ENCODE measurements at places on chromosomes 13 and 19.

DNA sequence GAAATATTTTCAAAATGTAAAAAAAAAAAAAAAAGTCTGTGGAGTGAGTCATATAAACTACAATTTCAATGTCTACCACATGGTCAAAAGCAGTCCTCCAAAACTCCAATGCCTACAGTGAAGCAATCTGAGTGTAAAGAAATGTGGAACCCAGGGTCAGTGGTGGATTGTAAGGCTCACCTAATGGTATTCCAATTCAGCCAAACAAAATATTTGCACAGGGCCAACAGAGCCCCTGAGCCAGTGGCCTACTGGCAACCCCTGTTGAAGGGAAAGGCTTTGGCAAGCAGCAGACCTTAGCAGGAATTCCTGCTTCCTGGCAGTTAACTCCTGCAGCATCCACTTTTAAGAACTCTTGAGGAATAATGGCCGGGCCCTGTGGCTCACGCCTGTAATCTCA lies 3.4 kb downstream of the DNMT1 start:
- DNase-seq = no peak

DNA sequence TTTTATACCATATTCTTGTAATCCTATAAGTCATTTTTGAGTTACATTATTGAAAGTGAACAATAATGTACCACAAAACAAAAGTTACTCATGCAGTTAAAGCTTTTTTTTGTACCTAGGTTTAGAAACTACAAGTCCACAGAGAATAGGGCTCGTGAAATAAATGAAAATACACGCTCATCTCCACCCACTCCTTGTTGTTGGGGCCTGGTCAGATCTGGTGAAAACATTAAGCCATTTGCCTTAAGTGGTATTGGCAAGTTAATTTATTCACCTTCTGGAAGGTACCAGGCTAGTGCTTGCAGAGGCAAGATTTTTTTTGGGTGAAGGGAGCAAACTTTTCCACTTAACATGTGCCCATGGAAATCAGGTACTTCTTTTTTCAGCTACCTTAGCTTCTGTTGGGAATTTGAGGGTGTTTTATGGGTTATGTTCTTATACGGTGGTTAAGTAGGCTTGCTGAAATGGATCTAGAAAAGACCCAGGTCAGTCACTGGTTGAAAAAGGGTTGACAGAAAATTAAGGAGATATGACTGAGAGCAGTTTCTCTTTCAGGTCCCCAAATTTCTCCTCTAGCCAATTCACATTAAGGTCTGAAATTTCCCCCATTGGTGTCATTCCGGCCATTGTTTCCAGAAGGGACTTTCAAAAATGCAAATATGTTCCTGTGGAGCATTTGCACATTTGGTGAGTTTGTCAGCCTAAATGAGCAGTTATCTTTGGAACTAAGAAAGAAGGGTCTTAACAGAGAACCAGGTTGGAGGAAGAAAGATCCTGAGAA lies 143.3 kb downstream of the KCNRG start:
- no peak for DNase-seq

GRCh38 chr19:488505-489417 lies 7.5 kb upstream of the MADCAM1 start:
- peak; percentile 93 for DNase-seq

DNA sequence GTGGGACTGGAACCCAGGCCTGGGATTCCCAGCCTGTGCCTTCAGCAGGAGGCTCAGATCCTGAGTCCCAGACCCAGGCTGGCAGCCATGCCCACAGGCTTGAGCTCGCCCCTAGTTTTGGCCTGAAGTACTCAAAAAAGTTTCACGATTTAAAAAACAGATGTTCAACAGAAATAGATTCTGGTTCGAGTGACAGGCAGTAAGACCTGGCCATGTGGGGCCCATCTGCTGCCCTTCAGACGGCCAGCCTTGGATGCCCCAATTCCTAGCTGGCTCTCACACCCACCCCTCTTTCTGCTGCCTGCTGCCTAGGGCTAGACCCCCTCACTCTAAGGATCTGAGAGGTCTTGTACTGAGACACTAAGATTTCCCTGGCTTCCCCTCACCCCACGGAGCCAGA lies 2.8 kb upstream of the DMPK start:
- no peak for DNase-seq

DNA sequence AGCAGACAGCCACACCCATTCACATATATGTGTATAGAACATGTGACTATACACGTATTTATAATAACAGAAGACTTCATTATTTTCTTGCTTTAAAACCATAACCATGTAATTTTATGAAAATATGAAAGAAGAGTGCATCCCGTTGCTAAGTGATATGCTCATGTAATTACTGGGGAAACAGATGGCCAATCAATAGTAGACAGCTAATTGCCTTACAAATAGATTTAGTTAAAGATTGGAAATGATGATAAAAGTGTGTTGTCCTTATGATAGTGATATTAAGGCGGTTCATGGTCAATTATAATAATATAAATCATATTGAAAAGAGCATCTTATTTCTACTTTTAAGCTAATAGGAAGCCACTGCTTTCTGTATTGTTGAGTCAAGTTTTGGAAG lies 95.9 kb downstream of the RFC3 start:
- no peak for DNase-seq

- DNase-seq = no peak
Measured at GRCh38 chr13:85825454-85825853, 26.2 kb upstream of the SLITRK6 start.

GRCh38 chr13:99659226-99659625 lies 158.0 kb downstream of the TM9SF2 start:
- no peak for DNase-seq

Data from activated CD4-positive, alpha-beta memory T cell treated with anti-CD3 and anti-CD28 coated beads, Interleukin-2, amount 10 ng/mL, durations not matched to agents 7 days and 5 days (primary cell).